ENCODE measurements at places on chromosomes 1 and 21.

DNA sequence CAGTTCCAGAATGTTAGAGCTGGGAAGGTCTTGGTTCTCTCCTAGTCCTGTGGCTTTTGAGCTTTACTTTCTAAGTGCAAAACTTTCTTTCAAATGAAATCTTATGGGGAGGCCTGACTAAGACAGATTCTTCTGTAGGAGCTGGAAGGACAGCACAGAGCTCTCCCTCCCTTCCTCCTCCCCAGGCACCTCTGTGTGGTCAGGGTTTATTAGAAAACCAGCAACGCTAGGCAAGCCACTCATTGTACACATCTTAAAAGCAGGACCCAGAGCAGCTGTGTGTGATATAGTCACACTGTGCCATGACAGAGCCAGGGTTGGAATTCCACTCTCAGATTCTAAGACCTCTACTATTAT is 241.1 kb upstream of the RAB4A start:
- no peak for DNase-seq

DNA sequence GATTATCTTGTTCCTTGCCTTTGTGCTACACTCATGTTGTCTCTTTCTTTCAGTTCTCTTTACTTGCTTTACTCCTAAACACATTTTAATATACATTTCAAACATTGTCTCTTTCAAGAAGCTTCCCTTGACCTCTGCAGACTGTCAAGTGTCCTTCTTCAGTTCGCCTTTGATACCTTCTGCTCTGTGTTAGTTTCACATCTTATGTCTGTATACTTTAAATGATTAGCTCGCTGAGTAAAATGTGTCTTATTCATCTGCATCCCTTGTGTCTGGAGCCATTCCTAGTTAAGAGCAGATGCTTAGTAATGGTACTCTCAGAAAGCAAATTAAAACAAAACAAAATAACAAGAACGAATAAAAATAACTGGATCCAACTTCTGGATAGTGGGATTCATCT is 303.3 kb downstream of the S1PR1 start:
- DNase-seq = no peak

GRCh38 chr1:227225715-227226346 is 92.5 kb downstream of the CDC42BPA start:
- DNase-seq = no peak

DNA sequence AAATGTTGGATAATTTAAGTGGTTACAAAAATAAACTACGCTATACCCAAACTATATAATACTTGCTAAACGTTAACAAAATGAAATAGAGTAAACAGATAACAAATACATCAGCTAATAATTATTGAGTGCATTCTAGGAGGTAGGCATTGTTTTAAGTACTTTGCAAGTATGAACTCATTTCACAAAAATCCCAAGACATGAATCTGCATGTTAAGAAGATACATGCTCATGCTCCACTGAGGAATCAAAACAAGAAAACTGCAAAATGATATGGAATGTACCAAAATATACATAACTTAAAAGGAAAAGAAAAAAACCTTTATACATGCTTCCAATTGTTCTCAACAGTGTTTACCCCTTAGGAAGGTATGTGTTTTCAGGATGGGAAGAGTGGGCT is 2.5 kb downstream of the FRRS1 start:
- DNase-seq = no peak

GRCh38 chr1:25609921-25610320 is 6.7 kb upstream of the MAN1C1 start:
- DNase-seq = no peak

- no peak for DNase-seq
These were observed 47.2 kb downstream of the S1PR1 start for GRCh38 chr1:101284021-101284420.

DNA sequence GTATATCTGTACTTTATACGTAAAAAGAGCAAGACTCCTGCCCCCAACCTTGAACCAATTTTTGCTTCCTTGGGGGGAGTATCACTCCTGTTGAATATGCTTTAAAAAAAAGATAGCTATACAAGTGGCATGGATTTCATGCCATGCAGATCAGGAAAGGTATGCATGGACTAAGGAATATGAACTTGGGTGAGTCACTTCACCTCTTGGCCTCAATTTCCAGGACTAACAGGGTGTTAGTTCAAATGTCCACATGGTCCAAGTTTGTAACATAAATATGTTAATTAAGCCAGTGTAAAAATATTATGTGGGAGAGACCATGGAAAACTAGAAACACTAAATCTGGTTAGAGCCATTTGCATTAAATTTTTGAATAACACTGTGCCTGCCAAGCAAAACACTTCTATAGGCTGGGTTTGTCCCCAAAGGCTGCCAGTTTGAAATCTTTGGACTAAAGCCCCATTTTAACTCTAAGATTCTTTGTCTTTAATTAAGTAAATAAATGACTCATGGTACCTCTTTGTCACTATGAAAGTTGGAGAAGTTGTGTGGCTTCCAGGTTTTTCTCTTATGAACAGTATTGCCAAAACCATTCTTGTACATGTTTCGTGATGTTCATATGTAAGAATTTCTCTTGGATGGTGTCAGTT is 33.1 kb downstream of the FAM177B start:
- DNase-seq = no peak

GRCh38 chr1:226428791-226429461 is 21.0 kb upstream of the PARP1 start:
- no peak for DNase-seq

DNA sequence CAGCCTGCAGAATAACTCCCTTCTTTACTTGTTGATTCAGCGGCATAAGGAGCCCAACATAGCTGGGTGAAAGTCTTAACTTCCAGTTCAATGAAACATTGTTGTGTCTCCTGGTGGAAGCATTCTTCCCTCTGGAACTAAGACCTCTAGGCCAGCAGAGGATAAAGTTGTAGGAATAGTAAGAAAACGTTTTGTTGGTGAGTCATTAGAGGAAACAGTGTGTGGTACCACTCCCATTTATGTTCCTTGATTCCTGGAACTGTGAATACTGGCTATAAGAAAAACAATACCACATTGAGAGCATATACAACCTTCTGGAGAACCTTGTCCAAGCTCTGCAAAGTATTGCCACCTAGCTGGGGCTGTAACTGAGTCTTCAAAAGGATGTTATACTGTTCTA is 737.4 kb upstream of the ZP4 start:
- no peak for DNase-seq

DNA sequence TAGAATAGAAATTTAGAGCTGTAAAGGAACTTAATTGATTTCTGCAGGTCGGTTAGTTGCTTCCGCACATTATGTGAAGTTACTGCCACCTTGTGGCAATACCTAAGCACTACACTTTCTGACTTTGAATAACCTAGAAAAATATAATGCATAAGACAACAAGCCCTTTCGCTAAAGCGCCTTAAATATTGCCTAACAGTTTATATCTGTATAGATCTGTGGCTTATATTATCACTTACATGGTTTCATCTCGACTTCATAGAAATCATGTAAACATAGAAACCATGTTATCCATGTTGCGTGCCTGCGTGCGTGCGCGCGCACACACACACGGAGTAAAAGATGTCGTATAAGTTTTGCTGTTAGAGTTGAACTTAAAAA is 10.9 kb upstream of the IFI16 start:
- DNase-seq = peak; percentile 95

DNA sequence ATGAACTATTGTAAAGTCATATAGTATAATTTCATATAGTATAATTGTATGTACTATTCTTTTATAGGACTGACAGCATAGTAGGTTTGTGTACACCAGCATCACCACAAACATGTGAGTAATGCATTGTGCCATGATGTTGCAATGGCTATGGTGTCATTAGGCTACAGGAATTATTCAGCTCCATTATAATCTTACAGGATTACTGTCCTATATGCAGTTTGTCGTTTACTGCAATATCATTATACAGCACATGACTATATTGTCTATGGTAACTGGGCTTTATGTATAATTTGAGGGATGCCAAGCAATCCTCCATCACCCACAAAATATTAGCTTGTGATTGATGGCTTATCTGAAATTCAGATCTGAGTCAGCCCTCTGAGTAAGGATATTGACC is 54.2 kb upstream of the PBX1 start:
- DNase-seq = no peak

- peak; percentile 88 for DNase-seq
These were observed 133.4 kb downstream of the COP1 start for GRCh38 chr1:176073524-176074157.

- no peak for DNase-seq
These were observed 275.7 kb upstream of the CAMK1G start for GRCh38 chr1:209307846-209308245.

GRCh38 chr1:230501849-230502248 is 75.7 kb upstream of the PGBD5 start:
- no peak for DNase-seq

DNA sequence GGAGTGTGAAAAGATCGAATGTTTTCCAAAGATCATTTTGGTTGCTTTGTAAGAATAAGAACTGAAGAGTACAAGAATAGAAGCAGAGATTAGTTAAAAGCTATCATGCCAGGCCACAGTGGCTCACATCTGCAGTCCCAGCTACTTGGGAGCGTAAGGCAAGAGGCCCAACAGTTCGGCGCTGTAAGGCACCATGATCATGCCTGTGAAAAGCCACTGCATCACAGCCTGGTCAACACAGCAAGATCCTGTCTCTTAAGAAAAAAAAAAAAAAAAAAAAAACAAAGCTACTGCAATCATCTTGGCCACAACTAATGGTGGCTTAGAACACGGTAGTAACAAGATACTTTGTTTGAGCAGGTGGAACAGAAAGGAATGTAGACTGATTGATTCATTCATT is 116.2 kb downstream of the EIF4G3 start:
- DNase-seq = no peak

- DNase-seq = no peak
These were observed 2.4 kb downstream of the NTRK1 start for GRCh38 chr1:156862997-156863599.

DNA sequence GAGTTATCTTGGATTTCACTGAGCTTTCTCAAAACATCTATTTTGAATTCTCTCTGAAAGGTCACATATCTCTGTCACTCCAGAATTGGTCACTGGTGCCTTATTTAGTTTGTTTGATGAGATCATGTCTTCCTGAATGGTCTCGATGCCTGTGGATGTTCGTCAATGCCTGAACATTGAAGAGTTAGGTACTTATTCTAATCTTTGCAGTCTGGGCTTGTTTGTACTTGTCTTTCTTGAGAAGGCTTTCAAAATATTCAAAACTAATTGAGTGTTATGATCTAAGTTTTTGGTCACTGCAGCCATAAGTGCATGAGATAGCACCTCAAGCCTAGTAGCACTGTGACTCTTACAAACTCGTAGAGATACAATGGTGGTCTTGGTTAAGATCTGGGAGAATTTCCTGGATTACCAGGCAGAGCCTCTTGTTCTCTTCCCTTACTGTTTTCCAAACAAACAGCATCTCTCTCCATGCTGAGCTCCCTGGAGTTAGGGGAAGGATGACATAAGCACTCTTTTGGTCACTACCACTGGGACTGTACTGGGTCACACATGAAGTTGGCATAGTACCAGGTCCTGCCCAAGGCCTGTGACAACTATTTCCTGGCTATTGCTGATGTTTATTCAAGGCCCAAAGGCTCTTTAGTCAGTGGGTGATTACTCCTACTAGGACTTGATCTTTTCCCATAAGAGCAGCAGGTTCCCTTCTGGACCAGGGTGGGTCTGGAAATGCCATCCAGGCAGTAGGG is 25.6 kb downstream of the SLC22A15 start:
- no peak for DNase-seq

- DNase-seq = no peak
These were observed 131.9 kb downstream of the BACH1 start for GRCh38 chr21:29430576-29430975.

- no peak for DNase-seq
These were observed 15.6 kb downstream of the PRKACB start for GRCh38 chr1:84159533-84160240.
